ENCODE measurements at places on chromosomes 5 and 9.
A peak's percentile ranks its signal among the peaks of the same experiment; 100 is the strongest.

- DNase-seq = peak; percentile 44
Observed at GRCh38 chr5:137566780-137567179, 67.7 kb upstream of the SPOCK1 start.

DNA sequence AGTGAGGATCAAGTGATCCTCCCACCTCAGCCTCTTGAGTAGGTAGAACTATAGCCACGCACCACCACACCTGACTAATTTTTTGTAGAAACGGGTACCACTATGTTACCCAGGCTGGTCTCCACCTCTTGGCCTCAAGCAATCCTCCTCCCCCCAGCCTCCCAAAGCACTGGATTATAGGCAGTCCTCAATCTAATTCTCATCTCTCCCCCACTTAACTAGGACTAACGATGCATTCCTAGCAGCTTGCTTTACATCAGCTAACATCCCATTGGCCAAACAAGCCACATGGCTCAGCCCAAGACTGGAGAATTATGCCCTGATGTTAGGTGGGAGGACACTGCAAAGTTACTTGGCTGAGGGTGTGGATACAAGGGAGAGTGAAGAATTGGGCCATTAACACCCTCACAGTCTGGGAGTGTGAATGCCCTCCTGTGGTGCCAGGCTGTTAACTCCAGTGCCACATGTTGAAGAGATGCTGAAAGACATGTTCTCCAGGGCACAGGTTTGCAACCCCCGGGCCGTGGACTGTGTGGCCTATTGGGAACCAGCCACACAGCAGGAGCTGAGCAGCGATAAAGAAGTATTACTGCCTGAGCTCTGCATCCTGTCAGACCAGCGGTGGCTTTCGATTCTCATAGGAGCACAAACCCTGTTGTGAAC is 5.3 kb upstream of the ZNF367 start:
- no peak for DNase-seq

DNA sequence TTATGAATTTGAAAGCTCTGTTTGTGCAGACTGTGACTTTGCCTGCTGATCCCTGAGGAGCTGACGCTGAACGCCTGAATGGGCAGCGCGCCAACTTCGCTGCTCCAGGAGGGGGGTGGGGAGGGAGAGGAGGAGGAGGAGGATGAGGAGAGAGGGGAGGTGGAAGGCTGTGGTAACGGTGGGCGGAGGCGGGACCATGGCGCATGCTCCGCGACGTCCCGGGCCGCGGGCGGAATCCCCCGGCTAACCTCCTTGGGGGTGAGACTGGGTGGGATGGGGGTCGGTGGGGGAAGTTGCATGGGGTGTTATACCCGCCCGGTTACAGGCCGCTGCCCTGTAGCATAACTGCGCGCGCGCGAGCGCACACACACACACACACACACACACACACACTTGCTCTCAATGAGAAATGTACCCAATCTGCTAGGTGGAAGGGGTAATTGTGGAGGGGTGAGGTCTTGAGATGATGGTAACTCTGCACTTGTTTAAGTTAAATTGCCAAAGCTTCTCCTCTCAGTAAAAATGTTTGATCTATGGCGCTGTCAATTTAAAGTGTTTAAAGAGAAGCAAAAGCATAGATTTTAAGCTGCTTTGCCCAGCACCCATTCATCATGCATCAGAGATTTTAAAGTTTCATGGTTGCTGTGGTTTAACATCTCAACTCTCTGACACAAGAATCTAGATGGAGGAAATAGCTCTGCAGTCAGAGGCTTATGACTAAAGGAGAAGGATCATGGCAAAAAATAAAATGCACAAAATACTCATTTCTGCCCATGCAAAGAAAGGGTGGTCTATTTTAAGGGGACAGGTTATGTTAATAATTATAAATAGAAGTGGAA is 76.6 kb upstream of the TBCA start:
- peak; percentile 40 for DNase-seq

GRCh38 chr9:127838375-127839078 is 15.9 kb downstream of the ENG start:
- peak; percentile 81 for DNase-seq

- peak; percentile 60 for DNase-seq
Observed at GRCh38 chr5:90866333-90866732, 307.7 kb downstream of the ADGRV1 start.

DNA sequence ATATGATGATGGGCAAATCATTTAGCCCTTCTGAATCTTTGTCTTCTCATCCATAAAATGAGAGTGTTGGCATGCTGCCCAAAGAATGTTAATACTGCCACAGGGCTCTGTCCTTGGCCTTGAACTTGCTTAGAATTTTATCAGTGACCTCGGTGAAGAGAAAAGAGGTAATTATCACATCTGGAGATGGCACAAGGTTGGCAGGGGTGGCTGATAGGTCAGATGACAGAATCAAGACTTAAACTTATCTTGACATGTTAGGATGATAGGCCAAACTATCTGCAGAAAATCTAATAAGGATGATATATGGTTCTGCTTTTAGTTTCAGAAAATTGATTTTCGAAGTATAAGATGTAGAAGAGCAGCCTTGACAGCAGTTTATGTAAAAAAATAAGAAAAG is 599.1 kb upstream of the CLINT1 start:
- DNase-seq = no peak

DNA sequence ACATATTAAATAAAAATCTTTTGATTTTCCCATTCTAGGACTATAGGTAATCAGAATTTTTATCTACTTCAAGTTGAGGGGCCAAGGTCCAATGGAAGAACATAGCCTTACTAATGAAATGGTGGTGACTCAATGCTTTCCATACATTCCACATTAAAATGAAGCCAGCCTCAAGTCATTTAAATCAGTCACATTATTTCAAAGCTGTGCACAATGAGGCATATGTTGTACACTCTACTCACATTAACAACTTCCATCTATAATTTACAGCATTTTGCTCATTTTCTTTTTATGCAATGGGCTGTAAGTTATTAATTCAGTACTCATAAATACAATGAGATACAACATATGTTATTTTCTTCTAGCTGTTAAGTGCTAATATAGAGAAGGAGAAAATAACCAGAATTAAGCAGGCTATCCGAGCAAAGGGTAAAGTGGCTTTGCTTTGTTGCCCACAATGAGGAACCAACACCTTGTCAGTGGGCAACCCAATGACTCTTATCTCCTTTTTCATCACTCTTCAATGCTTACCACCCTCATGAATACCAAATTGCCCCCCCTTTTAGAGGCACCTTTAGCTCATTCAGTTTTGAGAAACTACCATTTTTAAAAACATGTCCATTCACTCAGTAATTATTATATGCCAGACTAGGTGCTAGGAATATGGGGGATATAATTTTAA is 52.4 kb downstream of the TTLL11 start:
- no peak for DNase-seq

DNA sequence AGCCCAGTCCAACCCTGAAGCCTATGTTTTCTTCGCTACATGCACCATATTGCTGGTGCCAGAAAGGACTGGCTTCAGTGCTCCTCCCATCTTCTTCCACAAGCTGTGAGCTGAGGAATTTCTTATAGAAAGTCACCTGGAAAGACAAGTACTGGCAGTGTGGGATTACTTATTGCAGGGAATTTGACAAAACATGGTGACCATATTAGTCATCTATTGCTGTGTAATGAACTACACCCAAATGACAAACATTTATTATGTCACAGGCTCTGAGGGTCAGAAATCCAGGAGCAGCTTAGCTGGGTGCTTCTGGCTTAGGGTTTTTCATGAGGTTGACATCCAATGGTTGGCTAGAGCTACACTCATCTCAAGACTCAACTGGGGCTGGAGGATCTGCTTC is 75.5 kb downstream of the ENTREP1 start:
- no peak for DNase-seq

GRCh38 chr5:1545805-1546355 is 22.1 kb upstream of the LPCAT1 start:
- no peak for DNase-seq

DNA sequence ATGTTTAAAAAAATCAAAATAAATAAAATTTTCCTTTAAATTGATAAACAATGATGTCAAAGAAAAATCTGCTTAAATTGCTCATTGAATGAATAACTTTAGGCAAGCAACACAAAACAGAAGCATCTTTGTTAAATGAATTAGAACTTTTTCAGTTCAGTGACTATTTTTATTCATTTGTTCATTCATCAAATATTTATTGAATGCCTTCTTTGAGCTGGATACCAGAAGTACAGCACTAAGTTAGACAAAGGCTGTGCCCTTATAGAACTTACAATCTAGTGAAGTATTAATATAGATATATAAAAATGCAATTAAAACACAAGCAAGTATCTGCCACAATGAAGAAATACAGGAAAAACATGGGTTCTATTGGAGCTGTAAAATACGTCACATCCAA is 10.8 kb downstream of the FNIP1 start:
- no peak for DNase-seq

GRCh38 chr5:160213537-160213936 is 15.8 kb upstream of the FABP6 start:
- DNase-seq = no peak

DNA sequence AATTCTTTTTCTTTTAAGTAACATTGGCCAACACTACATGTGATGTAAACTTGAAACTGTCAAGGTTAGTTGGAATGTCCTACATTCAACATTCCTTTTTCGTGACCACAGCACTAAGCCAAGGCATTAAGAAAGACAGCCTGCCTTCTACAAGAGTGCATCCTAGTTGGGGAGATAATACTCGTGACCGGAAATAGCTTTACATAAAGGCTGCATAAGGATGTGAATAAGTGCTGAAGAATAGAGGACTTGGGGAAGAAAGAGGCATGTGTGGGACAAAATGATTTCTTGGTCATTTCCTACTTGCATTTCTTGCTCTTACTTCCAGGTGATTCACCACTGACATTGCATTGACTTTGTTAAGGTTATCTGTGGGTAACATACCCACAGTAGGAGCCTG is 282.0 kb downstream of the DMRT2 start:
- DNase-seq = no peak

- peak; percentile 36 for DNase-seq
Observed at GRCh38 chr5:109316634-109317033, 93.1 kb downstream of the PJA2 start.

DNA sequence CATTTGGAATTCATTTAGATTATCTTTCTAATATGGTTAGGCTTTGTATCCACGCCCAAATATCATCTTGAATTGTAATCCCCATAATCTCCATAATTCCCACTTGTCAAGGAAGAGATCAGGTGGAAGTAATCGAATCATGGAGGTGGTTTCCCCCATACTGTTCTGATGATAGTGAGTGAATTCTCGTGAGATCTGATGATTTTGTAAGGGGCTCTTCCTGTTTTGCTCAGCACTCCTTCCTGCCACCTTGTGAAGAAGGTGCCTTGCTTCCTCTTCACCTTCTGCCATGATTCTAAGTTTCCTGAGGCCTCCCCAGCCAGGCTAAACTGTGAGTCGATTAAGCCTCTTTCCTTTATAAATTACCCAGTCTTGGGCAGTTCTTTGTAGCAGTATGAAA is 527.5 kb upstream of the ARRDC3 start:
- no peak for DNase-seq

- peak; percentile 85 for DNase-seq
Observed at GRCh38 chr5:36724467-36725332, 118.3 kb downstream of the SLC1A3 start.

- no peak for DNase-seq
Observed at GRCh38 chr5:173760461-173761177, 127.5 kb upstream of the CPEB4 start.

DNA sequence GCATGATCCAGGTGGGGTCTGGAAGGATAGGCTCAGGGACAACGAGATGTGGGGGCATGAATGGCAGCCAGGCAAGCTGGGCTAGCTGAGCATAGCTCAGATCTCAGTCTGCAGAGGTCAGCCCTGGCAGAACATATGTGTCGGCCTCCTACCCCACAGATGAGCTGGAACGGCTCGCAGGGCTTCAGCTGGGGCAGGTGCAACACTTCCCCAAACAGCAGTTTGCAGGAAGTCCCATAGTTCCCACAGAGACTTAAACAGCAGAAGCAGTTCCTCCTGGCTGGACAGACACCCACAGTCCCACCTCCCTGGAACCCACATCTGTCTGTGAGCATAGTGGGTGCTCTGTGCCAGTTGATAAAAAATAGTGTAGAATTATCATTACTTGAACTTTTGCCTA is 404.6 kb downstream of the GADD45G start:
- DNase-seq = peak; percentile 47

GRCh38 chr9:135588371-135588770 is 26.8 kb downstream of the PAEP start:
- no peak for DNase-seq

DNA sequence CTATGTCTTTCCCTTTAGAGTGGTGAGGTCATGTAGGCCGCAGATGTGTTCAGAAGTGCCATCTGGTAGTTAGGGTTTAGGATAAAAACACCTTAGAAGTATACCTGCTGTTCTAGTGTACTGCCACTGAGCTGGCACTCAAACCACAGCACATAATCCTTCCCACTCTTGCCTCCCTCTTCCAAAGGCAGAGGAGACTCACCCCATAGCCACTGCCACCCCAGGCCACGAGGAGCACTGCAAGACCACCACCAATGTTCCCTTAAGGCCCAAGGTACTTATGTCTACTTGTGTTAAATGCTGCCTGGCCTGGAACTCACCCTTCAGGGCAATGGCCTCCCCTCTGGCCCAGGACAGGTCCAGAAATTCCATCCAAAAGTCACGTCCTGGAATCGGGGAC is 379.5 kb upstream of the EDIL3 start:
- DNase-seq = no peak

DNA sequence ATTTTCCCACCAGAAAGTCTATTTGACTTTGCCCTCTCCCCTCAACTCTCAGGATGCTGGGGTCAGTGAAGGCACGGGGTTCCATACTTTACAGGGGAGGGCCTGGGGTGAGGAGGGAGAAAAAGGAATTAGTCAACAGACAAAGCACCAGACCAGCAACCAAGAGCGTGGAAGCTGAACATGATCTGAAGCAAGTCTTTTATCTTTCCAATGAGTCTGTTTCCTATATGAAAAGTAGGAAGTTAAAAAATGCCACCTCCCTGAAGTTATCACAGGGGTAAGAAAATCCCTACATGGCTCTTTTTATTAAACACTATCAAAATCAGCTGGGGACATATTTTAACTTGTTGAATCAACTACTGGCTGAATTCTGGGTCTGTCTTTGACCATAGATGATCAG is 337.0 kb downstream of the TRPM3 start:
- no peak for DNase-seq

GRCh38 chr9:128106181-128106939 is 21.2 kb downstream of the PTGES2 start:
- no peak for DNase-seq

GRCh38 chr5:98282521-98282920 is 490.9 kb upstream of the RGMB start:
- no peak for DNase-seq

DNA sequence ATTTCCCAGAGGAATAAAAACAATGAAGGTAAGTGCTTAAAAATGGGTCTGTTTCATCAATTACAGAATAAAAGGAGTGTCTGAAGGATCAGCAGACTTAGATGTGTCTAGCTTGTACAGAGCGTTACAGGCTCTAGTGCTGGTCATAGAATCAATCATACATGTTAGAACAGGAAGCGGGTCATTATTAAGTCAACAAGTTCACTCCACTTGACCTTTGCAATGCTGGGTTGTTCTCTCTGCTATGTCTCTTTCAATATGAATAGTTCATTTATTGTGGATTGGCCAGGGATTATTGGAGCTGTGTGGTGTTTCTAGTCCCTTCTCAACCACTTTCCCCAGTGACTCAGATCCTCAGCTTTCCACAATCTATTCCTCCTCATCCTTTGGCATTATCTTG is 20.7 kb upstream of the EGFLAM start:
- no peak for DNase-seq

All from inflammatory macrophage treated with lipopolysaccharide for 4 hours (primary cell).